ENCODE measurements at places on chromosomes 13 and 19.

- no peak for DNase-seq
These were observed 30.6 kb upstream of the FAM216B start for GRCh38 chr13:42750794-42751193.

DNA sequence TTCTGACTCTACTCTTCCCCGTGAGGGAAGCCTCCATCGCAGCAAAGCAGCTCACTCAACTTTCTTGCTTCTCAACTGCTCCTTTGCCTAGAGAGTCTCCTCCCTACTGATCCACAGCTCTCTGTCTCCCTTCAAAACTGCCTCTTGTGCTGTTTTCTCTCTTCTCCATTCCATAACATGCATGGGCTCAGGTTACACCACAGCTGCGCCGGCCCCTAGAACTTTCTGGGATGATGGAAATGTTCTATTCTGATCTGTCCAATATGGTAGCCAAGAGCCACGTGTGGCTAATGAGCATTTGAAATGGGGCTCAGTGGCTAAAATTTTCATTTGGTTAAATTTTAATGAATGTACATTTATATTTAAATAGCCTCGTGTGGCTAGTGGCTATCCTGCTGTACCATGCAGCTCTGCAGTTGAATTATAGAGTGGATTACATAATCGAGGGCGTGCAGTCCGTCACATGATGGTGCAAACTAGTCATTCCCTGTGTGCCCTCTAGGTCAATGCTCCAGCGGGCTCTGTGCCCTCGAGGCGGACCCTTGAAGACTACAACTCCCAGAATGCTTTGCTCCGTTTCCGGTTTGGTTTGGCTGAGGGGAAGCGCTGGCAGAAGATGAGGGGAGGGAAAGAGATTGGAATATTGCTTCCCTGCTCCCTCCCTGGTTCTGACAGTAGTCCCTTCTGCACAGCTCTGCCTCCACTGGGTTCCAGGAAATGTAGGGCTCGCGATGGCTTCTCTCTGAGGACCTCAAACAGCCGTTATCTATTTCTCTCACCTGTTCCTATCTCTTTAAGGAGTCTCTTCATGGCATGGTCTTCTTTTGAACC lies 109.8 kb downstream of the CACNA1A start:
- no peak for DNase-seq

DNA sequence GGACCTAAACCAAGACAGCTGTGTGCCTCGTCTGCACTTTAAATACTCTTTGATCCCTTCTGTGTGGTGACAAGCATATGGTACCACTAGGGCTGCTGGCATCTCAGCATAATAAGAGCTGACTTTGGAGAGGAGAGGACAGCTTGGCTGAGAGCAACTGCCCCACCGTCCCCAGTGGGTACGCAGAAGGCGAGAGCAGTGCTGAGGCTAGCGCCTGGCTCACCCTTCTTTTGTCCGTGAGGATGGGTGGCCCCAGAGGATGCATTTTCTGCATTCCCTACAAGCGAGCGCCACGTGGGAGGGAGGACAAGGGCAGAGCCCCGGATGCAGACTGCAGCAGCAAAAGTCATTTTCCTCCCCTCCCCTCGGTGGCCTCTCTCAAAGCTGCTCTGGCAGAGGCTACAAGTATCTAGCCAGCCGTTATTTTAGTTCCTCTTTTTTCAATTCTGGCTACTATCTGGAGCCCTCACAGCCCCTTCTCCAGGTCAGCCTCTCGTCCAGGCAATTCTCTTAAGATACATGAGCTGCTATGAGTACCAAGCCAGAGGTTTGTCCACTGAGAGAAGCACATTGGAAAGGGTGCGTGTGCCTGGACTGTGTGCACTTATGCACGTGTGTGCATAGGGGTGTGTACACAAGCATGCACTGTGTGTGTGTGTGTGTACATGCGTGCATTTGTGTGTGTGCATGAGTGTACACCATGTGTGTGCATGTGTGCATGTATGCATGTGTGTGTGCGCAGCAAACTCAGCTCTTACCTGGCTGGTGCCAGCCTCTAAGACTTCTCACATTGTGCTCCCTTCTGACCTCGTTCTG lies 51.3 kb downstream of the RAB20 start:
- DNase-seq = no peak

- no peak for DNase-seq
These were observed 21.9 kb downstream of the VRK3 start for GRCh38 chr19:50003254-50003788.

DNA sequence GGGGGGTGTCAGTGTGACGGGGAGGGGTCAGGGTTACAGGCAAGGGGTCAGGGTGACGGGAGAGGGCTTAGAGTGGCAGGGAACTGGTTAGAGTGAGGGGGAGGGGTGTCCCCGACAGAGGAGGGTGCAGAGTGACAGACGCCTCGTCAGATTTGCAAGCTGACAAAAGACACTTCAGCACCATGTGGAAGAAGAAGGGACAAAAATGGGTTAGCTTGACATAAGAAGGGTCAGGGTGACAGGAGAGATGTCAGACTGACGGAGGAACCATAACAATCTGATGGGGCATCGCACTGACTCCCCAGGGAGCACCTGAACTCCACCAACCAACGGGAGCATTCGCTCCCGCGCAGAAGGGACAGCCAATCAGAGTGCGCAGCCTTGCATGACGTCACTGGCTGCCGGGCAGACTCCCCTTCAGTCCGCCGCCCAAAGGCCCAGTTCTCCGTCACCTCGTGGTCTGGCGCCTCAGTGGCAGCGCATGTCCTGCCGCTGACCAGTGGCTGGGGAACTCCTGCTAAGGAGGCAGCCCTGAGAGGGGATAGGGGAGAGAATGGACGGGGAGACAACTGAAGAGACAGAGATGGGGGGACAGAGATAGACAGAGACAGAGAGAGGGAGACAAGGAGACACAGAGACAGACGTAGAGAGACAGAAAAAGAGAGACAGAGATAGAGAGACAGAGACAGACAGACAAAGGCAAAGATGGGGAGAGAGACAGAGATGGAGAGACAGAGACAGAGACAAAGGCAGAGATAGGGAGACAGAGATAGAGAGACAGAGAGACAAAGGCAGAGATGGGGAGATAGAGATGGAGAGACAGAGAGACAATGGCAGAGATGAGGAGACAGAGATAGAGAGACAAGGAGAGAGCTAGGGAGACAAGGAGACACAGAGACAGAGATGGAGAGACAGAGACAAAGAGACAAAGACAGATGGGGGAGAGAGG lies 30.2 kb downstream of the C19orf81 start:
- DNase-seq = peak; percentile 54

GRCh38 chr19:32296694-32297093 lies 48.7 kb upstream of the ZNF507 start:
- DNase-seq = no peak

DNA sequence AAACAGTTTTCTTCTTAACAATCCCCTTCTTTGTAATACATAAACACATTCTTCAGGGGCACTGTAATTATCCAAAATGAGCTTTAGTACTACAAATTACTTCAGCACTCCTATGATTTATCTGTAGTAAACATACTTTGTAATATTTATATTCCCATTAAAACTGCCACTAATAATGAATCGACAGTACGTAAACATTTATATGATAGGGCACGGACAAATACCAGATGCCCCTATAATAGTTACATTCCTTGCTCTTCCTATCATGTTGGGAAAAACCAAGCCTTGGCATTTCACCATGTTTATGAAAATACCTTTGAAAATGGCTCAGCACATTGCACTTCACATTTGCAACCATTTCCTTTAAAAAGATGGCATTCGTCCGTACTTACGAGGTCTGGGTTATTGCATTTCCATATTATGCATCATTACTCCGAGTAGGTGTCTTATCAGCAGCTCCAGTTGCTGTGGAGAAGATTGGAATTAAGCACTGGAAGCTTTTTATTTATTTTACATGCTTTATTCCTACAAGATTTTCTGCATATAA lies 1043.4 kb downstream of the DIAPH3 start:
- DNase-seq = no peak

DNA sequence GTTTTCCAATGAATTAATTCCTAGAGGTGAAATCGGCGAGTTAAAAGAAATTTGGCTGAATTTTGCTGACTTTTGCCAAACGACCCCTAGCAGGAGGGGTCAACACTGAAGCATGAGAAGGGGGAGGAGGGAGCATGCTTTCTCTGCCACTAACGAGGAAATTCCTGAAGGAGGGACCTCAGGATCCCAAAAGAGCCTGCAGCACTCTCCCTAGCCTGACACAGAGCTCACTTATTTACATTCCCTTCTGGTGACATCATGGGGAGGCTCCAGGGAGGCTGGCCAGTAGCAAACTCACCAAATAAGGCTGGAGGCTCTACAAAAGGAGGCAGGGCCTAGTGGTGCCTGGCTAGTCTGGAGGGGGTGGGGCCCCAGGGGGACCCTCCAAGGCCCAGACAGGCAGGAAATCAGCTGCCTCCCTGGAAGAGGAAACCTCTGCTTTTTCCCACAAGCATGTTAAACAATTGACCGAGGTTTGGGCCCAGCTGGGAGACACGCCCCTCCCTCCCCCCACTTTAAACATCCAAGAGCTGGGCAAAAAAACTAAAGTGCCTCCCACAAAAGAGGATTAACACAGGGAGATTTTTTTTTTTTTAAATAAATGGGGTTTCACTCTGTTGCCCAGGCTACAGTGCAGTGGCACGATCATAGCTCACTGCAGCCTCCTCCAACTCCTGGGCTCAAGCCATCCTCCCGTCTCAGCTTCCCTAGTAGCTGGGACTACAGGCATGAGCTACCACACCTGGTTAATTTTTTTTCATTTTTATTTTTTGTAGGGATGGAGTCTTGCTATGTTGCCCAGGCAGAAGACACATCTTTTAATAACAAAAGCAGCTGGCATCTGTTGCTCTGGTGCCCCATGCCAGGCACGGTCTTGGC lies 2.1 kb downstream of the DAPK3 start:
- no peak for DNase-seq

GRCh38 chr19:5050905-5051304 lies 82.0 kb downstream of the KDM4B start:
- DNase-seq = no peak

DNA sequence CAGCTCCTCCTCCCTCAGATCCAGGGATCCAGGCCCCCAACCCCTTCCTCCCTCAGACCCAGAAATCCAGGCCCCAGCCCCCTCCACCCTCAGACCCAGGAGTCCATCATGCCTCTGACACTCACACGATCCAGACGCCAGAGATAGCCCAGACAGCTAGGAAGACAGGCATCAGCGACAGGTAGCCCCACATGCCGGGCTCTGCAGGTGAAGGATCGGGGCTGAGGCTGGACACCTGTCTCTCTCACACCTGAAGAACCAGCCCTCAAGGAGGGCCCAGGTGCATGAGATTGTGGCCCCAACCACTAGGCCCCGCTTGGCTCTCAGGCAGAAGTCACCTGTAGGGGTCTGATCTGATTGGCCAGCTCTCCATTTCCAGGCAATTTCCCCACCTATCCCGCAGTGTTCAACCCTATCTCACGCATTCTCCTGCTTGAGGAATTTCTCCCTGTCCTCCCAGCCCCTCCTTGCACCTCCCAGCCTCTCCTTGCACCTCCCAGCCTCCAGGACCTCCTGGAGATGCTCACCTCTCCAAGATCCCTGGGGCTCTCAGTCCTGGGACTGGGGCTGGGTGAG lies 4.2 kb downstream of the TMEM150B start:
- DNase-seq = no peak

DNA sequence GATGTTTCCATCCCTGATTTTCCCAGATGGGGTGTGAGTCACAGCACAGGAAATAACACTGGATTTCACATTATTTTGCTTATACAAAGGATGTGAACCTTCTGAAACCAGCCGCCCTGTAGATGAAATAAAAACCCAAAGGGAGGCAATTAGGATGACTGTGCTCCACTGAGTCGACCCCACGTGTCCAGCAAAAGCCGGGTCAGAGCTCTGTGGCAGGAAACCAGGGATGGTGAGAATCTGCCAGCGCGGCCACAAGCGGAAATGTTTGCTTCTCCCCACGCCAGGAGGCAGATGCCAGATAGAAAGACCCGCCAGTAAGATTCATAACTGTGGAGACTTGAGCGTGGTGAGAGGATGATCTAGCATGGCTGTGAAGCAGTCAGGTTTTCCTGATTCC lies 764.4 kb downstream of the LIG4 start:
- no peak for DNase-seq

DNA sequence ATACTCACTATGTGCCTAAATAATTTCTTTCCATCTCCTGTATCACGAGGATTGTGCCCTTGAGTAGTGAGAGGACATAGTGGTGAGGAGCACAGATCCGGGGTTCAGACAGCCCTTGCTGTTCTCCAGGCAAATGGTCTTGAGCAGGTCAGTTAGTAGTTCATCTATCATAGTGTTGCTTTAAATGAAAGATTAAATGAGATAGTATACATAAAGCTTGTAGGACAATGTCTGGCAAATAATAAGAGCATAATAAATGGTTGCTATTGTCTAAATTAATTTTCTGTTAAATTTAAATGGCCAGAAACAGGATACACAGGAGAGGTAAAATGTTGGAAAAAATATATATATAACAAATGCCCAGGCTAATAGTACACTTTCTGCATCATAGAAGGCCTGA lies 23.4 kb downstream of the FAM124A start:
- no peak for DNase-seq

GRCh38 chr19:1864480-1865171 lies 1.2 kb upstream of the KLF16 start:
- no peak for DNase-seq

- DNase-seq = no peak
These were observed 833.0 kb downstream of the EFNB2 start for GRCh38 chr13:105702441-105702840.

DNA sequence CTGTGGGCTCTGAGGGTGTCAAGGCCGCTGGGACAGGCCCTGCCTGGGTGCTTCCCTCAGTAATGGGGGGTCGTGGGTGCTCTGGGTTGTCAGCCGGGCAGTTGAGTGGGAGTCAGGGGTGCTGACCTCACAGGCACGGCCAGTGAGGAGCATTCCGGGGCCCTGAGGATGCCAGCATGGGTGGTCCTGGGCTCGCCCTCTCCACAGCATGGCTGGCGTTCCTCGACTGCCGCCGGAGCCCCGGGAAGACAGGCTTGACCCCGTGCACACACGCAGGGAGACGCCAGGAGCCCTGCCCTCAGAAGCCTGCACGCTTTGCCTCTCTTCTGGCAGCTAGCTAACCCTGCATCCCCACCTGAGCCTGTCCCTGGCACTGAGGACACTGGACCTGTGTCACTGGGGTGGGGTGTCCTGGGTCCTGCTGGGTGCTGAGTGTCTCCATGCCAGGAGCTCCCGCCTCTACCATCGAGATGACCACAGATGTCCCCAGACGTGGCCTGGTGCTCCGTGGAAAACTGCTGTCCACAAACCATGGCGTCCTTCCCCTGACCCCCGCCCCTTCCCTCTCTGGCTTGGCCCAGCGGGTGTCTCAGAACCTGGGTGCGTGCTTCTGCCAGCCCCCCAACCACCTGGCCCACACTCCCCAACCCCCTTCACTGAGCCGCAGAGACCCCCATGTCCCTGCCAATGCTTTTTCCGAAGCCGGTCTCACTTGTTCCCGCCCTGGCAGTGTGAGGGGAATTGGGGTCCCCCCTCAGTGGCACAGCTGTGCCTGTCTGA lies 4.4 kb upstream of the NDUFS7 start:
- no peak for DNase-seq

GRCh38 chr13:41700790-41701310 lies 243.5 kb downstream of the RGCC start:
- no peak for DNase-seq

All from activated gamma-delta T cell treated with anti-CD3 and anti-CD28 coated beads, Interleukin-2, amount 50 U/mL, for 16 hours (primary cell).